ENCODE measurements at places on chromosomes 2 and 18.
A peak's percentile ranks its signal among the peaks of the same experiment; 100 is the strongest.

DNA sequence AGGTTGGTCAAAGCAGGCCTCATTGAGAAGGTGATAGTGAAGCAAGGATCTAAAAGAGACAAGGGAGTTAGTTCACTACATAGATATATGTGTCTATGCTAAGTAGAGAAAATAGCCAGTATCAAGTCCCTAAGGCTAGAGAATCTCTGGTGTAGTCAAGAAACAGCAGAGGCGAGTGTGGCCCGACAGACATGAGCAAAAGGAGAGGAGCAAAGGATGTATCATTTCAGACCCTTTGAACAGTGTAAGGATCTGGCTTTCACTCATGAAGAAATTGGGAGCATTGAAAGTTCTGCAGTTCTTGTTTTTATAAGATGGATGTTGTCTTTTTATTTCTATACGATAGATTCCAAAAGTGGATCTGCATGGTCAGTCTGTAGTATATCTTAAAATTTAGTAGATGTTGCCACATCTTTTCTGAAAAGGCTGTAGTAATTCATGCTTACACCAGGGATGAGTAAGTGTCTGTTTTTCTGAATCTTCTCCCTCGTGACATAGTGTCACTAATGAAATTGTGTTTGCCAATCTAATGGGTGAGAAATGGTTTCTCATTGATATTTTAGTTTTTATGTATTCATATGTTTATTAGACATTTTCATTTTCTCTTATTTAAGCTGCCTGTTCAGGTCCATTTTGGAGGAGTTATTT lies 18.8 kb downstream of the SP100 start:
- DNase-seq: peak; percentile 27

- no peak for DNase-seq
Measured at GRCh38 chr2:44053052-44053451, 57.3 kb upstream of the LRPPRC start.

- no peak for DNase-seq
Measured at GRCh38 chr2:25339211-25339674, 2.5 kb downstream of the DNMT3A start.

DNA sequence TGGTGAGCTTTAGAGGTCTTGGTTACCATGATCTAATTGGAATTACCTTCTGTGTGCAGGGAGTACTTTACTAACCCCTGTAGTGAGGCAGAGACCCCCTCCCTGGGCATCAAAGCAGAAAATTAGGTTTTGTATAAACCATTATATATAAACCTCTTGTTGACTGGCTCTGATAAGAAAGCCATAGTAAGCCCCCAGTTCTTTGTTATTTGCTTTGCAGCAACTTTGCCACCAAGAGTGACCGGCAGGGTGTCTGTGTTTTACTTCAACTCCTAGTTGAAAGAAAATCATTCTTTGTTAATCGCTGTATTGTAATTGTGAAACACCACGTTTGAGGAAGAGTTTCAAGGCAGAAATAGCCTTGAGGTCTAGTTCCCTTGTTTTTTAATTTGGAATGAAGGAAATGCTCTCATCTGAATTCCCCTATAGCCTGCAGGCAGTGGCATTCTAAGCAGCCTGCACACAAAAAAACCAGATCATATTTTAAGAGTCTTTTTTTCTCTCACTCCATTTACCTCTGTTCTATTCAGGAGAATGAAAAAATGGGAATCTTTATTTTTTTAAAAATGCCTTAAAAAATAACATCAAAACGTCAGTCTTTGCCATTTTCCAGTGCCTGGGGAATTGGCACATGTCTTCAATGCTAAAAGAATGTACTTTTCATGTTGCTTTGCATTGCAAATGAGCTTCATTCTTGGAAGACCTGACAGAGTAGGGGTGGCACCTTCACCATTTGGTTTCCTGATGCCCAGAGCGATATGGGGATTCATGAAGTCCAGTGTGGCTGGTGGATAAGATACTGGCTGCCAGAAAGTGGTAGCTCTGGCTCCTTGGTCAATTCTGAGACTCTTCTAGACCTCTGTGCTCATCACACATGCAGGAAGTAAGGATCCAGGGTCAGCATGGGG lies 338.1 kb downstream of the SLC4A3 start:
- no peak for DNase-seq

- no peak for DNase-seq
Measured at GRCh38 chr2:230184727-230185578, 34.8 kb downstream of the SP110 start.

Data from GM03348 (cell line).